ENCODE measurements at places on chromosomes 1 and 21.

GRCh38 chr1:23559985-23560741 lies 862 bp upstream of the ID3 start:
- DNase-seq, result no peak

DNA sequence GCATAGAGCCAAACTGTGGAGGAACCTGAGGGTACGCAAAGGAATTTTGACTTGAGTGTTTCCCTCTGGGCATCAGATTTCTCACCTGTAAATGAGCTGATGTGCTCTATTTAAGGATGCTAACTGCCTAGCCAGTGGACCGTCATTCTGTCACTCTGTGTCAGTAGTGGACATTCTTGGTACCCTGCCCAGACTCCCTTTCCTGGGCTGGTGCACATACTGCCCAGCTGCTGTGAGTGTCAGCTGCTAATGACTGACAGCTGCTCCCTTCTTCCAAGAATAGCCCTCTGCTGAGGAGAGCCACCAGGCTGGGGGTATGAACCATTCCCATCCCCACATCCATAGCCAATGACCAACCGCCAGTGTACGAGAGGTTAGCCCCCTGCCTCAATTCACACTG lies 193.1 kb upstream of the DAB1 start:
- DNase-seq, result no peak

DNA sequence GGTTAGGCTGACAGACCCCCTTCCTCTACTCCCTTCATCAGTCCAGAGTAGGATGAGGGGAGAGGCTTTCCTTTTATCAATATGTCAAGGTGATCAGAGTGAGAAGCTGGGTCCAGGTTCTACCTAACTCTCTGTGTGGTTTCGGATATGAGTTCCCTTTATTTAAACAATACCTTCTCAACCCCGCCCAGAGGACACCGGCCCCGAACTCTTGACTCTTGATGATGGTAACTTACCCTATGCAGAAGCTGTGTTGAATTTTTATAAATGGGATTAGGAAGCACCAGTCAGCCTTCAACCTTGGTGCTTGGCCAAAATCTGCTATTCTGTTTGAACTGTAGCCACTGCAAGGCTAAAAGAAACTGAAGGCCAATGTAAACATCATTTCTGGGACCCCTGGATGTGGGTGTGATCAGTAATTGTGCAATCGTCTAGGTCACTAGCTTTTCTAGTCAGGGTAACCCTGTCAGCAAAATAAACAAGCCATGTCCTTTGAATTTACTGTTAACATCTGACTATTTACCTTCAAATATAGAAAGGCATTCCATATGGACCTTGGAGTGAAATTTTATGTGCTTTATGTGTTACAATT lies 398.3 kb downstream of the SEC16B start:
- DNase-seq, result no peak

DNA sequence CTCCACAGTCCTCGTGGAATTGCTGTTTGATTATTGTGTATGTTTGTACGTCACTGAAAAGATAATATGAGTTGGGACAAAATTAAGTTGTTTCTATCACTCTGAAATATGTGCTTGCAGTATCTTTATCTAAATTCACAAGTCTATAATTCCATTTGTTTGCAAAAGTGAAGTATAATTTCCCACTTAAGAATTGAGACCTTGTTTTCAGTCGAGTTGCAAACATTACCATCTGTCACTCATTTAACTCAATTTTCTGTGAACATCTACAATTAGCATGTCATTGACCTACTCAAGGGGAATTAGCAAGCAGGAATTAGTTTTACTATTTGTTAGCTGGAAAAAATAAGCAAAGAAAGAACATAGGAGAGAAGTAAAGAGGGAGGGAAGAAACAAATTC lies 195.8 kb downstream of the TPR start:
- DNase-seq, result no peak

GRCh38 chr1:217527151-217527550 lies 103.7 kb downstream of the GPATCH2 start:
- DNase-seq, result no peak

DNA sequence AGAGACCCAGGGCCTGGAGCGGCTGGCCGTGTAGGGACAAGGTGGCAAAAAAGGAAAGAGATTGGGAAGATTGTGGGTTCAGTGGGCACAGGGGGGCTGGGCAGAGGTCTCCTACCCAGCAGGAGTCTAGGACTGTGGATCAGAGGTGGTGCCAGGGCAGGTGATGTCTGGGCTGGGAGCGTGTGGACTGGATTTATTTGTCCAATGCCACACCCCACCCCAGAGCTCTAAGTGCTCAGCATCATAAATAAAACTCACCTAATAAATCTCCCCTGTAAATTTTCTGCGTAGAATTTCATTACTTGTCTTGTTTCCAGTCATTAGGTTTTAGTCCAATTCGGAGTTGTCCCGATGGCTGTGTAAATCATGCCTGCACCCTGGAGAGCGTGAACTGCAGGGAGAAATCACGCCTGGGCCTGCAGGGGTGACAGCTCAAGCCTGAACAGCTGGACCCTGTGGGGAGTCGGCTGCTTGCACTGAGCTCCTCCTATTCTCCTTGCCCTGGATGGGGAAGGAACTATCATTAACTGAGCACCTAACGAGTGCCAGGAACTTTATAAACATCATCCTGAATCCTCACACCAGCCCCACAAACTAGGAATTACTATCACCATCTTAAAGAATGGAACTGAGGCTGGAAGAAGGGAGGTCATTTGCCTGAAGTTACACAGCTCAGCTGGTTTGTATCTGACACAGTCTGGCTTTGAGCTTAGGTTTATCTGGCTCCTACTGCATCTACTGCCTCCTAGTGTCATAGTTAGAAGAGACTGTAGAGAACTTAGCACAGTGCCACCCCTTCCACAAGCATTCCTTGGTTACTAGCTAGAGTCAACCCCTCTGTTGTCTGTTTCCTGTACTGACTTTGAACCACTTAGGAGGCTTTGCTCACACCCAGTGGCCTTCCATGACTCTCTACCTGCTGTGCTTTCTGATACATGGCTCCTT lies 25.0 kb upstream of the POU3F1 start:
- no peak for DNase-seq

DNA sequence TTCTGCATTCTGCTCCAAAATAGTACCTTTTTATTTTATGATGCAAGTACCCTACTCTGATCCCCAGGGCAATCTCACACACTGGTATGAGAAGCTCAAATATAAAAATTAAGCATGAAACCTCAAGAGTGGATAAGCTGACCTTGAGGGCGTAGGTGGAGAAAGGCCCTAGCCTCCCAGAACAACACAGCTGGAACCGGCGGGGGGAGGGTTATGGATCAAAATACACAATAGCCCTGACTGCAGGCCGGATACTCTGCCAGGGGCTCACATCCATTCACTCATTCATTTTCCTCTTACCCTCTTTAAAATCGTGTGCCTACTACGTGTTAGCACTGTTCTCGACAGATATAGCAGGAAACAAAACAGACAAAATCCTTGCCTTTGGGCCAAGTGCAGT lies 32.8 kb upstream of the ECE1 start:
- no peak for DNase-seq

GRCh38 chr1:179826626-179827280 lies 50.9 kb downstream of the TOR1AIP2 start:
- DNase-seq, result no peak

- no peak for DNase-seq
Measured at GRCh38 chr1:66266756-66267155, 267.2 kb upstream of the SGIP1 start.

- no peak for DNase-seq
Measured at GRCh38 chr1:187374742-187375141, 546.0 kb downstream of the PLA2G4A start.

- no peak for DNase-seq
Measured at GRCh38 chr1:152367436-152367835, 7.6 kb upstream of the FLG2 start.

GRCh38 chr1:153608742-153609584 lies 4.0 kb downstream of the S100A16 start:
- peak; percentile 58 for DNase-seq

GRCh38 chr1:172932981-172933380 lies 117.8 kb downstream of the TNFSF18 start:
- no peak for DNase-seq

DNA sequence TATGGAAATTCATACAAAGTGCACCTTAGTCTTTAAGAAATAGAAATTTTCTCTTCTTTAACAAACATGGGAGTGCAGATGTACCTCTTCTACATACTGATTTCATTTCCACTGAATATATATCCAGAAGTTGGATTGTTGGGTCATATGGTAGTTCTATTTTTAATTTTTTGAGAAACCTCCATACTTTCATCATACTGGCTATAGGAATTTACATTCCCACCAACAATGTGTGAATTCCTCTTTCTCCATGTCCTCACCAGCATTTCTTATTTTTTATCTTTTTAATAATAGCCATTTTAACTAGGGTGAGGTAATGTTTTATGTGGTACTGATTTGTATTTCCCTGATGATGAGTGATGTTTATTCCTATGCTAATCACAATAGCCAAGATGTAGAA lies 87.5 kb downstream of the RGS2 start:
- DNase-seq, result no peak

DNA sequence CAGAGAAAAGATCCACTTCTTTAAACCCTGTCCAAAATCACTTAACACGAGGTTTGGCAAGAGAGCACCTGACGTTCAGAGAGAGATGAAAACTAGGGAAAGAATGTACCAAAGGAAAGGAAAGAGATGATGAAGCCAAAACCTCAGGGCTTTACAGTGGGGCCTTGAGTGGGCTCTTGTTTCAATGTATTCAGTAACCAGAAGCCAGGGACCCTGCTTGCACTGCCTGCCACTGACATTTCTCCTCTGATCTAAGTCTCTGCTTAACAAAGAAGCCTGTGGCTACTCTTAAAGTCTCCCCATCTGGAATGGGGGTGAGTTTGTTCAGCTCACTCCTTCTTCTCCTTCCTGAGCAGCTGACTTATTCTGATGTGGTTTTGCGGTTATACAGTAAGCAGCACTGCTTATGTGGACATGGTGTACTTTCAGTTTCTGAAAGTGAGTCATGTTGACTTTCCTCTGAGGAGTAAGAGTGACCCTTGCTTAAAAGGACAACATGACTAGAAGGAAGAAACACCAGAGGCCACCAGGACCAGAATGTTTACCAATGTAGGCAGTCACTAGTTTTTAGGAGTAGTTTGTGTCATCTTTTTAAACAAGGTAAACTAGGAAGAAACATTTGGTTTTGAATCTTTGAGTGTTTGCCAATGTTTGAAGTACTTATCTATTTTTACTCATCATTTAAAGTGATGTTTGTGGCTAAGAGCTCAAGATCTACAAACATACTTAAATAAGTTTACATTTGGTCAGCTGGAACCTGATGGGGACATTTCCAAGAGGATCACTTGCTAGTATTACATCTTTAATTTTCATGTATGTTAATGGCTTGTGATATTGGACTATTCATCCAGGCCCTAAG lies 87.4 kb downstream of the FASLG start:
- DNase-seq, result peak; percentile 91

- no peak for DNase-seq
Measured at GRCh38 chr1:41649396-41650027, 165.0 kb upstream of the EDN2 start.

DNA sequence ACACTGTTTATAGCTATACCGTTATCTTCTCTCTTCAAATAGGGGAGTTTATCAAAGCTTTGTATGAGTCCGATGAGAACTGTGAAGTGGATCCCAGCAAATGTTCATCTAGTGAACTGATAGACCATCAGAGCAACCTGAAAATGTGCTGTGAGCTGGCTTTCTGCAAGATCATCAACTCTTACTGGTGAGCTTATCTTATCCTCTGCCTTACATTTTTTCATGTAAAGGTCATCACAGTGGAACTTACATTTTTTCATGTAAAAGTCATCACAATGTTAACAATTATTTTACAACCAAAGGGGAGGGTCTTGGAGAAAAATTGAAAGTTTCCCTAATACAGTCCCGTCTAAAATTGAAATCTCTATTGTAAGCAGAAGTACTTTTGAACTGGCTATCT lies 45.2 kb downstream of the CLEC20A start:
- DNase-seq, result no peak

GRCh38 chr1:20327467-20327866 lies 36.8 kb downstream of the VWA5B1 start:
- DNase-seq, result no peak

DNA sequence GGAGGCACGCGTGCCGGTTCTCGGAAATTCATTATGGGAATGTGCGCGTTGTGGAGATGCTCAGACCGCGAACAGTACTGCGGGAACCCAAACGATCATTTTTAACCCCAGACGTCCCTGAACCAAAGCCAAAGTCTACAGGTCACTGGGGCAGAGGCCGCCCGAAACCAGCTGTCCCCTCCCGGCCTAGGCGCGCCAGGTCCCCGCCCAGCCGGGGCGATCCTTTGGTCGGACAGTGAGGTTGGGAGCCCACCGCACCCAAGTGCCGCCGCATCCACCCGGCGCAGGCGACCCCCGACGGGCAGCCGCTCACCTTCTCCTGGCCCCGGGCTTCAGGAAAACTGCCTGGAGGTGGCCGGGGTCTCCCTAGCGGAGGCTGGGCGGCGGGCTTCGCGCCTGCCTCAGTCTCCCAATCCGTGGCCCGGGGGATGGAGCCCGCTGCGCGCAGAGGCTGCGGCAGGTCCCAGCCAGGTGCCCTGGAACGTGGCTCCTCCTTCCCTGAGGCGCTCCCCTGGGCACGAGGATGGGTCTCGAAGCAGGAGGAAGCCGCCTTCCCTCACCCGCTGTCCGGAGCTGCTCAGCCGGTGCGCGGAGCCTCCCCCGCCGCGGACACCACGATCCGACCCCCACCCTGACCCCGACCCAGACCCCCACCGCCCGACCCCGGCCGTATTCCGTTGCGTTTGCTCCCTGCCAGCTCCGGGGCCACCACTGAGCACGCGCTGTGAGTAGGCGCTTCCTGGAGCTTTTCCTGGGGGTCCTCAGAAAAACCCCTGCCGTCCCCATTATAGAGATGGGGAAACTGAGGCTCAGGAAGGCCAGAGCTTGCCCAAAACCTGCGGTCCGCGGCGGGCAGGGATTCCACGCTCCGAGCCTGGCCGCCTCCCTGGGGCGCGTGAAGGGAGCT lies 8.1 kb upstream of the SLX9 start:
- no peak for DNase-seq

- no peak for DNase-seq
Measured at GRCh38 chr1:78045926-78046778, at the start of gene GIPC2. Gene GIPC2 (plus strand): TSS chr1:78045966. CDS start chr1:78046095, 129 bp downstream.

All from brain pericyte (primary cell).